ENCODE measurements at places on chromosomes 5 and 9. TPM values are rescaled to one million over a fixed set of nuclear protein-coding genes. Genes with fewer than 3 reads are reported as not detected.

- H3K27ac ChIP-seq = no peak overlapping the region
- no peaks in the 10 kb centered on the region for H3K27me3 ChIP-seq
- H3K4me3 ChIP-seq = no peak overlapping the region
- DNase-seq = no peak
Observed at GRCh38 chr9:131442351-131442750, 48.5 kb downstream of the PRRC2B start.

- no peak overlapping the region for H3K4me3 ChIP-seq
- H3K4me1 ChIP-seq = peaks cover 56% of the 10 kb centered on the region
- peak overlapping the region; percentile 77 for H3K27ac ChIP-seq
- DNase-seq = no peak
- H3K27me3 ChIP-seq = no peaks in the 10 kb centered on the region
- peaks cover 37% of the 10 kb centered on the region for H3K36me3 ChIP-seq
Observed at GRCh38 chr5:172065431-172066065, 59.1 kb upstream of the FBXW11 start.

DNA sequence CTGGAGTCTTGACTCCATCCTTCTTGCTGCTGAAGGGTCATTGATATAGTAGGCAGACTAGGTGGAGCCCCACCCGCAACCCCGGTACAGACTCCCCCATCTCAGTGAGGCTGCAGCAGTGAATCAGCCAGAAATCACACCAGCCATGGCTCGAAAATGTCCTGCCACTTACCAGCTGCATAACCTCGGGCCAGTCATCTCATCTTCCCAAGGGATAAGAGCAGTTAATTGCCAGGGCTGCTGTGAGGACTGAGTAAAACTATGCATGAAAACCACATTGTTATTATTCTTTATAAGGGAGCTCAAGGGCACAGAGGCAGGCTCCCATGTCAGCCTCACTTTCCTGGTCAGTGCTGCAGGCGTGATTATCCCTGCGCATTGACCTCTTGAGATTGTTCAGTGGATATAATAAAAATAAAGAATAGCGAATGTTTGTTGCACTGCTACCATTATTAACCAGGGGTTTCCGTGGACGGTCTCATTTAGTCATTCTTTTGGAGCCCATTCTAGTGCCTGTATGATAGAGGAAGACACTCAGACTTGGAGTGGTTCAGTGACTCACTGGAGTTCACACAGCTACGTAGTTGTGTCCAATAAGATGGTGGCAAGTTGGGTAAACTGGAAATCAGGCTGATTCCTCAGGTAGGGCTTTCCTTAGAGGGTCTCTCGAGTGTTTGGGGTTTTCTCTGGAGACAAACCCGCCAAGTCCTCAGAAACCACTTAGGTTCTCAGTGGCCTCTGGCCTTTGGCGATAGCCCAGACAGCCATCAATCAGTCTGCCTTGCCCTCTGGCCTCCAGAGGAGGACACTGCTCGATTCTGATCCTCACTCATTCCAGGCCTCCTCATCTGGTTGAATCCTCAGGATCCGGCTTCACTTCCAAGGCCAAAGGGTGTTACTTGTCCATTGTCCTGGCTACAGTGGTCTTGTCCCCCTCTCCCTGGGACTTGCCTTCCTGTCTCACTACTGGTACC is 39.9 kb downstream of the COL15A1 start:
- H3K36me3 ChIP-seq = no peaks in the 10 kb centered on the region
- H3K27me3 ChIP-seq = no peaks in the 10 kb centered on the region
- DNase-seq = no peak
- H3K4me1 ChIP-seq = no peaks in the 10 kb centered on the region
- H3K27ac ChIP-seq = no peak overlapping the region
- no peak overlapping the region for H3K4me3 ChIP-seq

DNA sequence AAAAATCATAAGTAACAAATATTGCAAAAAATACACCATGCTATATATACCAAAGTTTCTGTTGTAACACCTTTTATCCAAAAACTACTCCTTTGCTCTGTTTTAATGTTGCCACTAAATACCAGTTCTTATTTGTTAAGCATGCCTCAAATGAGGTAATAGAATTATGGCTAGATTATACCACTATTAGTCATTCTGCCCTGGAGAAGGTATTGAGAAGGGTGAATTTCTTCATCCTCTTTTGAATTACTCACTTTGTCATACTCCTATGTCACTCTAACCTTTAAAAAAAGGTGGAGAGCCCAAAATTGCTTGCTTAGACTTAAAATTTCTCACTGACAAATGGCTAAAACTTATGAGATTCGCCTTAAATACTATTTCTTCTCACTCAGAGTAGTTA is 750.9 kb downstream of the MAT2B start:
- no peaks in the 10 kb centered on the region for H3K27me3 ChIP-seq
- H3K4me3 ChIP-seq = no peak overlapping the region
- H3K27ac ChIP-seq = no peak overlapping the region
- H3K4me1 ChIP-seq = no peaks in the 10 kb centered on the region

- H3K27me3 ChIP-seq = no peaks in the 10 kb centered on the region
- peak; percentile 64 for DNase-seq
- H3K4me3 ChIP-seq = peak overlapping the region; percentile 67
Observed at GRCh38 chr9:136093995-136094881, 851 bp downstream of the NACC2 start.

DNA sequence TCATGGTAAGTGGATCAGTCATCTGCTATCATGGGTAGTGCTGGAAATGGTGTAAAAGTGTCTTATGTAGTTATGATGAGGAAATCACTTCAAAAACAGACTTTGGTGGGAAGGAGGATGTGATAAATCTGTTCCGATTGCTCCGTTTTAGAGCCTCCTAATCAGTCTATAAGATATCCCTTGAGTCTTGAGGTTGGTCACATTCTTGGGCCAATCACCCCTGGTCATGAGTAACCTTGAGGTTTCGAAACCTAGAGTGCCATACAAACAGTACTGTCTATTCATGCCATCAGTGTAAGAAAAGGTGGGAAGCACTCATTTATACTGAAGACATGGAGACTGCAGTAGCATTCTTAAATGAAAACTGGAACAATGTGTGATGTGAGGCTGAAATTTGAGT is 45.8 kb downstream of the LRRTM2 start:
- no peaks in the 10 kb centered on the region for H3K4me1 ChIP-seq
- no peaks in the 10 kb centered on the region for H3K36me3 ChIP-seq
- H3K4me3 ChIP-seq = no peak overlapping the region
- H3K27ac ChIP-seq = no peak overlapping the region
- DNase-seq = no peak

GRCh38 chr5:179164331-179165311 is 104.4 kb downstream of the ZNF354C start:
- peaks cover 2% of the 10 kb centered on the region for H3K27me3 ChIP-seq
- peaks cover 3% of the 10 kb centered on the region for H3K4me1 ChIP-seq
- no peak overlapping the region for H3K27ac ChIP-seq
- H3K36me3 ChIP-seq = no peaks in the 10 kb centered on the region
- no peak overlapping the region for H3K4me3 ChIP-seq

DNA sequence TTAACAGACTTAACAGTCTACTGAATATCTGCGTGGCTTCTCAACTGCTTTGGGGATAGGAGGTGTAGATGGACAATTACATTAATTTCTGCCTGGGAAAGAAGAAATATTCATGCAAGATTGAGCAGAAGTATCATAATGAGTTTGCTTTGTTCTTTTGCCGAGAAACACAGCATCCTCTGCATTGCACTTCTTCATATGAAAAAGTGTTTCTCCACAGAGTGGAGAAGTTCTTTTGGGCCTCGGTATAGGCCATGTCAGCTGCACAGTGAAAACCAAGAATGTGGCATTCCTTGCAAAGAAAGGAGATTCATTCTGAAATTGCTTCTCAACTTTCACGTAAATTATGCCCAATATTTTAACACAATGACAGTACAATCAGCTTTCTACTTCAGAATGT is 17.6 kb upstream of the SNX2 start:
- H3K4me1 ChIP-seq = peaks cover 7% of the 10 kb centered on the region
- H3K36me3 ChIP-seq = no peaks in the 10 kb centered on the region
- no peaks in the 10 kb centered on the region for H3K27me3 ChIP-seq
- H3K4me3 ChIP-seq = no peak overlapping the region
- H3K27ac ChIP-seq = no peak overlapping the region

DNA sequence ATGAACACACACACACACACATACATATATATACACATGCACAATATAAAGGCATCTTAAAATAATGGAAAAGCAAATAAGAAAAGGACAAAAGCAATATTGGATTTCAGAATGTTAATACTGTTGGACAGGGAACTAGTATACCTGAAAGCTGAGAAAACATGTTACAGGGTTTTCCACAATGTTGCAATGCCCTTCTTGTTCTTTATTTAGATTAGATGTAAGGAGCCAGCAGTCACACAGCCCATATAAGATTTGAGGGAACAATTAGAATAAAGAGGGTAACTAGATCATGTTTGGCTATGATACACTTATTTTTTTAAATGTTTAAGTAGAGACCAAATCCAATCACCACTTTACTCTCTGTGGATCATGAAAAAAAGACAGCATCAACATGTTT is 61.7 kb downstream of the SH3TC2 start:
- H3K4me3 ChIP-seq = no peak overlapping the region
- no peak overlapping the region for H3K27ac ChIP-seq
- H3K36me3 ChIP-seq = no peaks in the 10 kb centered on the region
- DNase-seq = no peak

DNA sequence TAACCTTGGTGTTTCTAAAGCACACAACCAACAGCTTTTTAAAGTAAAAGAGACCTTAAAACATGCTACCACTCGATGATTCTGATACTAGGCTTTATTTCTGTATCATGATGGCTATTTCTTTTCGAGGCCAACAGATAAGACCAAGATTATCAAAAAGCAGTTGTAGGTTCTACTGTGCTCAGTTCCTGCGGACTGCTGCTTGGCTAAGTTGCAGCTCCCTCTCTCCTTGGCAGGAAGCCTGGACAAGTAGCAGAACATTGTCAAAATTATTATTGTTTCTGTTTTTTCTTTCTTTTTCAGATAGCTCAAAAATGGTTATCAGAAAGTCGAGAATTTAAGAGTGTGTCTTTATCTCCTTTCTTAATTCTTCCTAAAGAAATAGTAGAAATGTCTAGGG is 607.6 kb downstream of the PTPRD start:
- no peak overlapping the region for H3K27ac ChIP-seq
- no peaks in the 10 kb centered on the region for H3K36me3 ChIP-seq
- DNase-seq = no peak
- H3K27me3 ChIP-seq = no peaks in the 10 kb centered on the region
- no peaks in the 10 kb centered on the region for H3K4me1 ChIP-seq

GRCh38 chr9:7286101-7286500 is 513.5 kb downstream of the DMAC1 start:
- H3K27me3 ChIP-seq = peaks cover 16% of the 10 kb centered on the region
- no peak for DNase-seq
- no peaks in the 10 kb centered on the region for H3K4me1 ChIP-seq
- no peak overlapping the region for H3K27ac ChIP-seq

- no peaks in the 10 kb centered on the region for H3K4me1 ChIP-seq
- H3K27ac ChIP-seq = no peak overlapping the region
- no peak for DNase-seq
- H3K27me3 ChIP-seq = no peaks in the 10 kb centered on the region
- H3K36me3 ChIP-seq = no peaks in the 10 kb centered on the region
- no peak overlapping the region for H3K4me3 ChIP-seq
Observed at GRCh38 chr5:27091858-27092257, 53.5 kb upstream of the CDH9 start.

GRCh38 chr5:140259500-140259899 is 43.4 kb downstream of the PFDN1 start:
- H3K36me3 ChIP-seq = peaks cover 22% of the 10 kb centered on the region
- H3K4me3 ChIP-seq = no peak overlapping the region
- peak; percentile 39 for DNase-seq

GRCh38 chr5:137481596-137481995 is 17.5 kb downstream of the SPOCK1 start:
- no peaks in the 10 kb centered on the region for H3K4me1 ChIP-seq
- no peak for DNase-seq
- no peaks in the 10 kb centered on the region for H3K36me3 ChIP-seq

DNA sequence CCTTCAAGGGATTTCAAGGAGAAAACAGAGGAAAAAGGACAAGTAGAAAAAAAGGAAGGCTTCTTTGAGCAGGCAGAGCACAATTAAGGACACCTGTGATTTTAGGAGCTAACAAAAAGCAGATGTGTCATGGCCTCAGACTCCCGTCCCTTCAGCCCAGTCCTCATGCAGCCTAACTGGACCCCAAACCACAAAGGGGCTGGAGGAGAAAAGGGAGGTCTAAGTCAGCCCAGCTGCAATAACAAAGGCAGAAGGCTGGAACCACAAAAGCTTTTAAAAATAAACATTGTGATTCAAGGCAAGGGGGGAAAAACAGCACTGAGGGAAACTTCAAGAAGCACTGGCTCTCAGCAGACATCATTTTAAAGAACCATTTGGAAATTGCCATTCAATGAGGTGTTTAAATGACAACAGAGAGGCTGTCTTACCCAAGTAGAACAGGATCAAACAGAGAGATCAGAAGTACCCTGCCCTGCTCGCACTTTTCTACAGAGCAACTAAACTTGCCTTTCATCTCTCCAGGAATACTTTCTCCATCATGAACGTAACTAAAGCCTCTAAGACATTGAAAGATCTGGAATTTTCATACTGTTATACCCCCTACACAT is 89.3 kb downstream of the SEMA5A start:
- H3K4me3 ChIP-seq = no peak overlapping the region
- no peaks in the 10 kb centered on the region for H3K4me1 ChIP-seq
- H3K27ac ChIP-seq = no peak overlapping the region
- DNase-seq = no peak
- H3K27me3 ChIP-seq = no peaks in the 10 kb centered on the region
- H3K36me3 ChIP-seq = peaks cover 1% of the 10 kb centered on the region

DNA sequence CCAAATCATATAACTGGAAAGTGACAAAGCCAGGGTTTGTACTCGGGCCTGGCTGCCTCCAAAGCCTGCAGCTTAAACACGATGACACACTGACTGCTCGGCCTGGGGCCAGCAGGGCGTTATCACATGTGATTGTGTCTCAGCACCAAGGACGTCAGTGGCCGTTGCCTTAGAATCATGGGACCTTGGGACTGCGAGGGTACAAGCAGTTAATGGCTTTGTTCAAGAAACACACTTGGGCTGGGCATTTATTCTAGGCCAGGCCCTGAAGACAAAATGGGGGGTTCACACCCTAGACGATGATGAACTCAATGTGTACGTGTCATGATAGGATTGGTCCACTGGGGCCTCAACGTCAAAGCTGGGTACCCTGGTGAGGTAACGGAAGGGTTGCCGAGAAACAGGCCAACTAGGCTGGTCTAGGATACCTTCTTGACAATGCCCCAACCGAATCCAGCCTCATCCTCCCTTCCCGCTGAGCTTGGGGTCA is 13.0 kb downstream of the SH3PXD2B start:
- no peak overlapping the region for H3K4me3 ChIP-seq
- peaks cover 12% of the 10 kb centered on the region for H3K4me1 ChIP-seq
- DNase-seq = no peak
- peaks cover 11% of the 10 kb centered on the region for H3K27me3 ChIP-seq

Gene ZFR
- 52.1 TPM for total RNA-seq

Gene CCL27
- 0.69 TPM for total RNA-seq

Gene OR1J2
- not detected for total RNA-seq

Gene STK32A
- total RNA-seq = not detected

Gene GRM6
- not detected for total RNA-seq

Gene F2RL1
- total RNA-seq = 2.9 TPM

Gene GABRP
- total RNA-seq = not detected

Gene FYB1
- 129 TPM for total RNA-seq

Gene FAM200C
- 0.84 TPM for total RNA-seq

Gene PHYKPL
- 50.9 TPM for total RNA-seq

Measured in activated naive CD4-positive, alpha-beta T cell treated with anti-CD3 and anti-CD28 coated beads for 36 hours (primary cell).